ENCODE measurements at places on chromosomes 11 and 22. TPM values are rescaled to one million over a fixed set of nuclear protein-coding genes. Genes with fewer than 3 reads are reported as not detected.

The SHANK2 gene
- total RNA-seq = not detected

The UBQLN3 gene
- total RNA-seq = not detected

The MB gene
- total RNA-seq = not detected

The MPPED1 gene
- total RNA-seq = not detected

The KRTAP5-10 gene
- not detected for total RNA-seq

The DRICH1 gene
- 0.13 TPM for total RNA-seq

The FADS1 gene
- 75.9 TPM for total RNA-seq

The GTPBP1 gene
- total RNA-seq = 33.3 TPM

The MPZL2 gene
- total RNA-seq = 148 TPM

The CKAP5 gene
- total RNA-seq = 114 TPM

The ACR gene
- 0.13 TPM for total RNA-seq

The APOA1 gene
- not detected for total RNA-seq

The BEST1 gene
- total RNA-seq = under 0.01 TPM

The LGALS12 gene
- total RNA-seq = not detected

The LRRC55 gene
- total RNA-seq = not detected

The APOA4 gene
- total RNA-seq = not detected

The ANO9 gene
- total RNA-seq = 0.07 TPM

The RFPL1 gene
- not detected for total RNA-seq

The SMC1B gene
- 0.04 TPM for total RNA-seq

The FGF3 gene
- total RNA-seq = not detected

The DTX4 gene
- total RNA-seq = 0.21 TPM

The NCAM1 gene
- total RNA-seq = 0.32 TPM

The SUN2 gene
- total RNA-seq = 138 TPM

The SMTNL1 gene
- total RNA-seq = not detected
